ENCODE measurements at places on chromosomes 4 and X.

DNA sequence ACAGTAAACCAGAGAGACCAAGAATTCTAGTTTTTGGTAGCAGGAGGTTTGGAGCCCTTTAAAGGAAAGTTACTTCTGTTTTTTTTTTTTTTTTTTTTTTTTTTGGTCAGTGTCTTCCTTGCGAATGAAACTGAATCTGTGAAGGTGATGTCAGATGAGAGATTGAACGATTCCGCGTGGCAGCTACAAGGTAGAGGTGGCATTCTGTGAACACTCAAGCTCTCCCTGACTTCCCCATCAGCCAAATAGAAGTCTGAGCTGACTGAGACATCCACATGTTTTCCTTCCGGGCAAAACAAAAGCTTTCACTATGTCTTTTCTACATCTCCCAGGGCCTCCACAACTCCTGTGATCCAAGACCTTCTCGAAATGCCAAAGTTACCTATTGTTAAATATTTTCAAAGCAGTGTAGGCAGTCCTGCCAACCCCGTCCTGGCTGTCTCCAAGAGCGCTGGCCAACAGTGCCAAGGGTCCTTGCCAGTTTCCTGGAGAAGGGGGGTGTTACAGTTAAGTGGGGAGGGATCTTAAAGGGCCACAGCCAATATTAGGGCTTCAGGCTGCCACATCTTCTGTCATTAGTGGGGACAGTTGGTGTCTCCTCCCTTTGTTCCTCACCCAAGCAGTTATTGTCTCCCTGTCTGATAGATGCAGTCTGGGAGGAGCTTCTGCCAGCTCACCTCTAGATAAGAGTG is 102.9 kb upstream of the SLC34A2 start:
- peak; percentile 82 for DNase-seq

DNA sequence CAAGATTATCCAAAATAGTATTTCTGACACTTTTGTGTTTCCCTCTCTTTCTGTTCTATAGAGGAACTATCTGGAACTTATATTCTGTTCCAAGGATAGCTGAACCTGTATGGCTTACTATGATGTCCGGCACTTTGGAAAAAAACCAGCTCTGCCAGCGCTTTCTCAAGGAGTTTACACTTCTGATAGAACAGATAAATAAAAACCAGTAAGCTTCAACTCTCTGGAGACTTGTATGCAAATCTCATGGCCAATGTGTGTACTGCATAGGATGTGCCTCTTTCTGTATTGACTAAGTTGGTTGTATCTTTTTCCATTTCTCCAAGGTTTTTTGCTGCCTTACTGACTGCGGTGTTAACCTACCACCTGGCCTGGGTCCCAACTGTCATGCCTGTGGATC is 92.5 kb downstream of the FNIP2 start:
- DNase-seq = no peak

DNA sequence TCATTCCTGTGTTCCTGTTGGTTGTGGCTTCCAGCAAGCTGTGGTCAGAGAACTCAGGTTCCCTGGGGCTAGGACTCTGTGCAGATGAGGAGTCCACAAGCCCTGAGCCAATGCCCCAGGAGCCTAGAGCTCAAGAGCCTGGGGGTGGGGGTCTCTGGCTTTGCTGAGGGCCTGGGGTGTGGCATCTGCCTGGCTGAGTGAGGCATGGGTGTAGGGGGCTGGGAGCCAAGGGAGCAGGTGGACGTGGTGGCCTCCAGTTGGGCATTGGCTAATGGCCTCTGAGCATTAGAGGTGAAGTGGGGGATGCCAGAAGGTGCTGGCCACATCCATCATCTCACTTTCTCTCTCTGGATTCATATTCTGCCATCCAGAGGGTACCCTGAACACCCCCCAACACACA is 5.3 kb upstream of the MAMLD1 start:
- no peak for DNase-seq

DNA sequence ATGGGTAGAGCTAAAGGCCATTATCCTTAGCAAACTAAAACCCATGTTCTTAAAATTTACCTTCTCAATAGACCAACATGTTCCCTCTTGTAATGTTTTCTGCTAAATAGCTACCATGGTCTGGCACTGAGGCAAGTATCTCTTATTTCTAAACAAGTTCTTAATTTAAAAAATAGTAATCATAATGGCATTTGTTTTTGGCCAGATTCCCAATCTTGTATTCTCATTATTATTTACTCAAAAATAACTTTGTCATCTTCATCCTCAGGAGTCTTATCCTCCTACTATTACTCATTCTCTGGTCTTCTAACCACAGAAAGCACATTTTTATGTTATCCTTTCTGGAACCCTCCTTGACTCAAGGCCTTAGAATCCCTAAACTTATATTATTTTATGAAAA is 931.2 kb downstream of the CCSER1 start:
- no peak for DNase-seq

GRCh38 chr4:151803246-151803645 is 42.4 kb upstream of the GATB start:
- no peak for DNase-seq

Measured in mucosa of gallbladder (tissue), 1 donor.